ENCODE measurements at places on chromosomes 7 and 10.

- DNase-seq, result no peak
These were observed 107.6 kb downstream of the INPP5A start for GRCh38 chr10:132645247-132645530.

GRCh38 chr10:102585026-102585425 is 59.3 kb upstream of the TRIM8 start:
- no peak for DNase-seq

DNA sequence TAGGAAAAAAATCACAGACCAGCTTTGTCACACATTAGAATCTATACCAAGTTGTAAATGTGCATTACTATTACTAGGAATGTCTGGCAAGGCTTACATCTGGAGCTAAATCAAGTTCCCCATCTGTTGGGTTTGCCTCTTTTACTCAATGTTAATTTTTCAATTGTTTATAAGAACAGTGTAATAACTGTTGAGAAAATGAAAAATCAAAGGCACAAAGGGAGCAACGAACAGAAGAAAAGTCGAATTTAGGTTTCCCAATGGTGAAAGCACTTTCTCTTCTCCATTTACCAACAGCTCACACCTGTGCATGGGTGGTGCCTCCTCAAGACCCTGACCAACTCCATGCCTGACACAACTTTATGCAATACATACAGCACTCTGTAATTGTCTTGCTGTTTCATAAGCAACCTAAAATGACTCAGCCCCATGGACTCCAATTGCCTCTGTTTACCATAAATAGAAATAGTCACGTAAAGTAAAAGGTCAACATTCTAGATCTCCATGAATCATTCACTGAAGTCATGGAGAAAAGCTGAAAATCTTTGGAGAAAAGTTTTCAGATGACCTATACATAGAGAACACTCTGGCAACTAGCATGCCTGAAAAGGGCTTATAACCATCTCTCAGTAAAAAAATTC is 95.5 kb upstream of the KCNIP2 start:
- no peak for DNase-seq

GRCh38 chr7:79452495-79453265 is 787 bp downstream of the MAGI2 start:
- DNase-seq, result no peak

- no peak for DNase-seq
These were observed 91.0 kb upstream of the LANCL2 start for GRCh38 chr7:55274156-55274555.

DNA sequence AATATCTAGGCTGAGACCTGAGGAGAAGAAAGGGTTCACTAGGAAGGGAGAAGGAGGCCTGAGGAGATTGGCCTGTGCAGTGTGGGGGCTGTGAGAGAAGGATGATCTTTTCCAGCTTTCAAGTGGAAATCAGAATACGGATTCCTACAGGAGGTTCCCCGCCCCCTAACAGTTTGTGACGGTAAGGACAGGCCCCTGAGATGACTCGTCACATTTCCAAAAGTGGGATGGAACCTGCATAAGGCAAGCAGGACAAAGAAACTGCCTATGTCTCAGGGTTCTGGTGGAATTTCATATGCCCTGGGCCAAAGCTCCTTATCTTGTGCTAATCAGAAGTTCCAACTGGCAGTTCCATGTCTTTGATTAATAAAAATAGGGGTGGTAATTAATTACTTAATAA is 275.6 kb downstream of the SNX10 start:
- DNase-seq, result no peak

- DNase-seq, result no peak
These were observed 111.5 kb downstream of the LRMDA start for GRCh38 chr10:75542906-75543305.

Measured in stimulated activated CD8-positive, alpha-beta memory T cell treated with anti-CD3 and anti-CD28 coated beads, Interleukin-7, amount 100 ng/mL, for 1 hour (primary cell).